ENCODE measurements at places on chromosomes 11 and 22.

- DNase-seq: no peak
Measured at GRCh38 chr11:2898366-2899079, 12.9 kb upstream of the CDKN1C start.

DNA sequence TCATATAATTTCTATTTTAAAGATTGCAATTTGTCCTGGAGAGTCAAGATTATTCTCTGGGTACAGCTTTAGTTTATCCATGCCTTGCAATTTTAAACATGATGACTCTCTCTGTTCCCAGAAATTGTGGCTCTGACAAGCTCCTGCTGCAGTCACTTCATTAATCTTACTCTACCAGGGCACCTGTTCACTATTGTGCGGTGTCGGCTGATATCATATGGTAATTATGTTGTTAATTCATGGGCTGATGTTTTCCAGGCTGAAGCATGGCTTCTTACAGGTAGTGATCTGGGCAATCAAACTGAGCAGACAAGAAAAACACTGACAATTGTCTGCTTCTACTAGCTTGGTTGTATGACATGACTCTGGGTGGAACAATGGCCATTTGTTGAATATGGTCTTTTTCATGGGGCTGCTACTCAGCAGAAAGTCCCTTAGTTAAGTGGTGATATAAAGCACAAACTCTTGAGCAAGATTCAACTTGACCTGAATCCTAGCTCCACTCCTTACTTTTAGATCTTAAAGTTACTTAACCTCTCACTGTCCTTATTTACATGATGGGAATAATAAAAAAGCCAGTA is 230.7 kb downstream of the FAT3 start:
- DNase-seq: peak; percentile 34

GRCh38 chr11:787084-787675 is 2.7 kb downstream of the CEND1 start:
- no peak for DNase-seq

DNA sequence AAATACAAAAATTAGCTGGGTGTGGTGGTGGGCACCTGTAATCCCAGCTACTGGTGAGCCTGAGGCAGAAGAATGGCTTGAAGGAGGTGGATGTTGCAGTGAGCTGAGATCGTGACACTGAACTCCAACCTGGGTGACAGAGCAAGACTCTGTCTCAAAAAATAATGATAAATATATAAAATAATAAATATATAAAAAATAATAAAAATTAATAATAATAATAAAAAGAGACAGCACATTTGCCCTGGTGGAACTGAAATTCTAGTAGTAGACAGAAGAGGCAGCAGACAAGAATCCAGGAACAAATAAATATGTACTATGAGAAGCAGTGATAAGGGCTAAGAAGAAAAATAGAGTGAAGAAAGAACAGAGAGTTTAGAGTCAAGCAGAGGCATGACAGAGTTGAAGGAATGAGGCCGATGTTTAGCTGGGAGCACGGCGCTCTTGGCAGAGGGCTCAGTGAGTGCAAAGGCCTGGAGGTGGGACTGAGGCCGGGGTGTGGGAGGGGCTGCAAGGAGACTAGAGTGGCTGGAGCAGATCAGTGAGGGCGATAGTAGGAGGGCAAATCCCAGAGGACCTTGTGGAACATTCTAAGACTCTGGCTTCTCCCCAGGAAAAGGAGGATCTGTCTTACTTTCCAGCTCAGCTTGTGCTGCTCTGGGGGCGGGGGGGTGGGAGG is 410.3 kb downstream of the MN1 start:
- DNase-seq: no peak

DNA sequence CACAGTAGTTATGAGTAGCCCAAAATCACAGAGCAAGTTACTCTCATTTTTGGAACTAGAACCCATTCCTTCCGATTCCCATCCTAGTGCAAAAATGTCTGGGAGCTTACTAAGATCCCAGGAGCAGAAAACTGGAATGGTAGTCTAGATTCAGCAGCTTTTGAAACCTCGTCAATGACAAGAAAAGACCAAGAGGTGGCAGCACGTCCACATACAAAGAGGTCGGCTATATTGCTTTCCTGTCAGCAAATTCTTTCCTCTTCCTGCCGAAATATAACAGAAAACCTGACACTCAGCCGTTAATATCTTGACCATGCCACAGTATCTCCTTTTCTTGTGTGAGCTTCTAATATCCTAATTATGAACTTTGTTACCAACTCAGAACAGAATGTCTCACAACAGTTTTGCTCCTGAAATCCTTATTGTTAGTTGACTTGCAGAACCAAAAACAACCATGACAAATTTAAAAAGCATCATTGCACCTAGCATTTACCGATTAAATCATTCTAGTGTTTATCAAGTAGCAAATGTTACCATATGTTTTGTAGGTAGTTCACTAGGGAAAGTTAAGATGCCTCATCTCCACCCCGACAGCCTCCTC is 92.8 kb upstream of the OR9G4 start:
- DNase-seq: no peak

- no peak for DNase-seq
Measured at GRCh38 chr11:4466871-4467442, 15.5 kb upstream of the OR52K1 start.

GRCh38 chr11:122186439-122187080 is 70.5 kb upstream of the BLID start:
- no peak for DNase-seq

- DNase-seq: no peak
Measured at GRCh38 chr22:43526946-43527345, 115.1 kb downstream of the MPPED1 start.

- no peak for DNase-seq
Measured at GRCh38 chr11:134784568-134784967, 372.5 kb upstream of the B3GAT1 start.

GRCh38 chr11:125257190-125257579 is 92.6 kb downstream of the PKNOX2 start:
- no peak for DNase-seq

DNA sequence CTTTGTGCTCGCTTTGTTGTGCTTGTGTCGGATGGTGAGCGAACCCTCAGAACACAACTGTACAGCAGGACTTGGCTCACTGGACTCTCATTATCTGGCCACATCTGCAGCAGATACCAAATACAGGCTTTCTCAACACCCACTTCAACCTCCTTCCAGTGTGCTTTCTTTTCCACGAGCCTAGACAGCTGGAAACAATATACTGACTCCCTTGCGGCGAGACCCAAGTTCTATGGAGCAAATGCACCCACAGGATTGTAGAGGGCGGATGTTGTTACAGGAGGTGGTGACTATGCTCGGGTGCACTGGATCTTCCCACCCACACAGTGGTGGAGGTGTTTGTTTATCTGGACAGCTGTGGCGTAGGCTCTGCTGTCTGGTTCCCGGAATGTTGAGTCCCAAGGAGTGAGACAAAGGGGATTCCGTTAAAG is 204.3 kb downstream of the TENM4 start:
- DNase-seq: no peak

DNA sequence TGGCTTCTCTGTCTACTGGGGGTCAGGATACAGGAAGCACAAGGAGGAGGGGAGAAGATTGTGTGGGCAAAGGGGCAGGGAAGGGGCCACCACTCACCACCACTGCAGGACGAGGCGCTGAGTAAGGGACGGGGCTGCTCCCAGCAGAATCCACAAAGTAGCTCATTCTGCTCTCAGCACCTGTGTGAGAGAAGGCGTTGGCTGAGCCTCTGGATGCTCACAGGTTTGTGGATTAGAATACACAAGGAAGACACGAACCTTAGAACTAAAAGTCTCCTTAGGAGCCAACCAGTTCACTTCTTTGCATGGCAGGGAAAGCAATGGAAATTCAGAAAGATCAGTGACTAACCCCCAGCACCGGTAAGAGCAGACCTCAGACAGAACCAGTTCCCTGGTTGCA is 14.4 kb downstream of the ETS1 start:
- no peak for DNase-seq

GRCh38 chr22:44459041-44459440 is 39.0 kb downstream of the RTL6 start:
- no peak for DNase-seq

DNA sequence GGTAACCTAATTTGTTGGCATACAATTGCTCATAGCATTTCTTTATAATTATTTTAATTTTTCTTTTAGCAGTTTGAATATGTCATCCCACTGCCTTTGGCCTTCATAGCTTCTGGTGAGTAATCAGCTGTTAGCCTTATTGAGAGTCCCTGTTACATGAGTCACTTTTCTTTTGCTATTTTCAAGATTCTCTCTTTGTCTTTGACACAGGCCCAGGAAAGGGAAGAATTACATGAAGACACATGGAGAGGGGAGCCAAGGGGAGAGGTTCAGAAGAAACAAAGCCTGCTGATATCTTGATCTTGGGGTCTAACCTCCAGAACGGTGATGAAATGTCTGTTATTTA is 418.2 kb downstream of the METTL15 start:
- DNase-seq: no peak

DNA sequence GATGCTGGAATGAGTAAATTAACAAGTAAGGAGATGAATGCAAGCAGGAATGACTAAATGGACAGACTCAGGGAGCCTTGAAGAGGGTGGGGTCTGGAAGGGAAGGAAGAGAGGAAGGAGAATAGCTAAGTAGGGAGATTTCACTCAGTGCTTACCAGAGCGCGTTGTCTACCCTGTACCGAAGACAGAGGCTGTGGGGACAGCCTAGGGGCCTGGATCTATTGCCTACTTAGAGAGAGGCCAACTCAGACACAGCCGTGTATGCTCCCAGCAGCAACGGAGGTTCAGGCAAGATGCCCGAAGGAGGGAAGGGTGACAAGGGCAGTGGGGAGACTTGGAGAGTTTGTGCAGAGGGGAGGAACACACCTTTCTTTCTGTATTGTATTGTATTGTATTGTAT is at the start of gene FOLR2:
TSS of gene FOLR2 (plus strand) at position 157 of the 400 bp plus-strand sequence. CDS start 1,791 bp downstream, outside the sequence.
- DNase-seq: no peak

GRCh38 chr11:58829786-58830185 is 14.7 kb downstream of the GLYATL2 start:
- no peak for DNase-seq

- DNase-seq: peak; percentile 86
Measured at GRCh38 chr11:106957030-106957482, 61.2 kb downstream of the GUCY1A2 start.

DNA sequence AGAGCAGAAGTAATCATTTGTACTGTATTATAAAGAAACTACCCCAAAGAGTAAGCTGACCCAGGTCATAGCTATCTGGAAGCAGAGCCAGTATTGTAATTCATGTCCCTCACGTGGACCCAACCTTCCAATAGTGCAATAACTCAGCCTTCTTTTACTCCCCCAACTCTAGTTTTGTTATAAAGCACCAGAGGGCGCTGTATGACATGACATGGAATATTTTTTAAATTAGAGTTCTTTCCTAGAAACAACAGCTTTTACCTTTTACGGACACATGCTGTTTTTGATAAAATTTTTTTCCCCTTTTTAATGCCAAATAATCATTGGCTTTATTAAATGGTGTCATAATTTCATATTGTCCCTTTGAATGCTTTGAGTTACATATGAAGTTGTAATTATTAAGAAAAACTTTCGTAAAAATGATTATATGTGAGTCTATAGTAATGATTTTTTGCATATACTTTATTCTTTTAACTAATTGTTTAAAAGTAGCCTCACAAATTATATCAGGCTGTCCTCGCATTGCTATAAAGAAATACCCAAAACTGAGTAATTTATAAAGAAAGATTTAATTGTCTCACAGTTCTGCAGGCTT is 76.9 kb downstream of the DKK3 start:
- DNase-seq: peak; percentile 14

- no peak for DNase-seq
Measured at GRCh38 chr11:83671289-83671688, 385.1 kb upstream of the CCDC90B start.

- no peak for DNase-seq
Measured at GRCh38 chr11:43861141-43861540, 19.5 kb upstream of the ALKBH3 start.

- DNase-seq: no peak
Measured at GRCh38 chr11:17812091-17812864, 77.7 kb downstream of the KCNC1 start.

DNA sequence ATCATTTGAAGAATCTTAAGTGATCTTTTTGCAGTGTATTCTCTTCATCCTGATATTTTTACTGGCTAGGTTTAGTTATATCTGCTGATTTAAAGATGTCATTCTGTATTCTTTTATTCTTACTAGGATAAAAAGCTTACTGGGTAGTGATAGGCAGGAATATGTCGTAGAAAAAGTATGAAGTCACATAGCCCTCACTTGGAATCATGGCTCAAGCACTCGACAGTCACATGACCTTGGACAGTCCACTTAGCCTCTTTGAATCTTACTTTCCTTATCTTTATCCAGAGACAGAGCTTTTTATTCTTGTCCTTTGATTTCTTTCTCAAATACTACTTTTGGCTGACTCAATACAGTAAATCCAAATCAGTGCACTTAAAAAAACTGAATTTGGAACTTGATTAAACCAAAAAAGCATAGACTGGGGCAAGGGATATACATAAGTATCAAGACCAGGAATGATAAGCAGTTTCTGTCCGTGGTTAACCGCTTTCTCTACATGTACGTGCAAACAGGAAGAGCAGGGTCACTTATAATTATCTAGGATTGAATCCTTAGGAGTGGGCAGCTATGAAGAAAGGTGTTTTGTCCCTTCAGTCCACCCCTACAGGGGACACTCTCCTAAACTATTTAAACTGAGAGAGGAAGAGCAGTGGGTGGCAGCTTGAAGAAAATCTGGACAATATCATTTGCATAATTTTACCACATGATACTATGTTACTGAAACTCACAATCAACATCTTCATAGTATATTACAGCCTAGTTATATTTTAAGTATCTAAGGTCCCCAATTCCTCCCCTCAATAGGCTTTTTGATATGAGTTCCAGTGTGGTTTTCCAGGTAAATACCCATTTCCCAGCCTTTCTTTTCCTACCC is 8.0 kb downstream of the MMP7 start:
- DNase-seq: no peak

- no peak for DNase-seq
Measured at GRCh38 chr11:59615120-59615636, 396 bp downstream of the OSBP start.

DNA sequence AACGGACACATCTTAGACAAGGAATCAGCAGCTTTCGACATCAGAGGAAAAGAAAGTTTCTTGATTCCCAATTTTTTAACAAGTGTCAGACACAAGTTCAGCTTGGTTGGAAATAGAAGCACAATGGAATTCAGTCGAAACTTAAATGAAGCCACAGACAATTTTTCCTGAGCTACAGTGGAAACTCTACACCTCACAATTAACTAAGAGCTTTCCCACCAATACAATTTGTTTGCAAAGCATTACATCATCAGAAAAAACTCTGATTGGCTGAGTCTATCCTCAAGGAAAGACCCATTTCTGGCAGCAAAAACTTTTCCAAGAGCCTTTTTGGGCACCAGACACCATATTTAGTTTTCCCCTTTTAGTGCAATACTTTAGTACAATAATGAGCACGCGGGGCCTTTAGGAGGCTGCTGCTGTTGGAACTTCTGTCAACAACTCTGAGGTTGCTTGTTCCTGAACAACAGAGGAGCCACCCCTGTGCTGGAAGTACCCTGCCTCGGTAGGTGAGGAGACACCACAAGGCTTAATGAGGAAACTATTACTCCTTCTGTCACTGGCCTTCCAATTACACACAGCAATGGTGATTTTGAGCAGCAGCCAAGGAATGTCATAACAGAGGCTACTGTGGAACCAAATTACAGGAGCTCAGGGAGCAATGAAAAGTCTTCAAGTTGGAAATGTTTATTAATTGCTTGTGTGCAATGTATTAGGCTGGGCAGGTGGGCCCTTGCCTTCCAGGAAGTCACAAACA is 61.9 kb upstream of the BARX2 start:
- no peak for DNase-seq

GRCh38 chr11:8772571-8773519 is 90.3 kb downstream of the RPL27A start:
- DNase-seq: no peak

Measured in NCI-H524 treated with DMSO at 0.1 percent for 48 hours (cell line).